ENCODE measurements at places on chromosomes 4 and X. TPM values are rescaled to one million over a fixed set of nuclear protein-coding genes. Genes with fewer than 3 reads are reported as not detected.

The SYNPO2 gene
- 2.5 TPM for polyA plus RNA-seq

The HTN3 gene
- not detected for polyA plus RNA-seq

The F8A2 gene
- polyA plus RNA-seq, result not detected

The ATP1B4 gene
- not detected for polyA plus RNA-seq

The SPATA18 gene
- polyA plus RNA-seq, result 5.3 TPM

The ADD1 gene
- 60.3 TPM for polyA plus RNA-seq

The BEX2 gene
- 2.8 TPM for polyA plus RNA-seq

The CDX4 gene
- not detected for polyA plus RNA-seq

The TENM3 gene
- polyA plus RNA-seq, result 4.8 TPM

The RRAGB gene
- 10.5 TPM for polyA plus RNA-seq

Data from A549 (cell line).